ENCODE measurements at places on chromosomes 1 and 21.

- peak; percentile 43 for DNase-seq
These were observed 582 bp downstream of the SLC37A1 start for GRCh38 chr21:42513985-42514882.

- no peak for DNase-seq
These were observed 210.8 kb downstream of the NFIA start for GRCh38 chr1:61293197-61293596.

DNA sequence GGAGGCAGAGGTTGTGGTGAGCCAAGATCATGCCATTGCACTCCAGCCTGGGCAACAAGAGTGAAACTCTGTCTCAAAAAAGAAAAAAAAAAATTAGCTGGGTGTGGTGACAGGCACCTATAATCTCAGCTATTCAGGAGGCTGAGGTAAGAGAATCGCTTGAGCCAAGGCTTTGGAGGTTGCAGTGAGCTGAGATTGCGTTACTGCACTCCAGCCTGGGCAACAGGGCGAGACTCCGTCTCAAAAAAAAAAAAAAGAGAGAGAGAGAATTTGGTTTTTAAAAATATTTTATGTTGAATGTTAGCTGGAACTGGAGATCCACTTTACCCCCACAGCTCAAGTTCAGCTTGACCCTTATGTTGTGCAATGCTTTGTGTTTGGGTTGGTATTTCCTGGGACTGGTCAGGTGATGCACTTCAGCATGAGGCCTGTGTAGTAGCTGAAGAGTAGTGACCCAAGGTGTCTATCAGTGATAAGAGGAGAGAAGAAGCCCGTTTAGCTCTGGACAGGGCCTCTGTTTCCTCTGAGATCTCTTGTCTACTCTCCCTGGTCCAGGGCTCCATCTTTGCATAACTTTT is 36.8 kb upstream of the MACF1 start:
- DNase-seq = no peak

DNA sequence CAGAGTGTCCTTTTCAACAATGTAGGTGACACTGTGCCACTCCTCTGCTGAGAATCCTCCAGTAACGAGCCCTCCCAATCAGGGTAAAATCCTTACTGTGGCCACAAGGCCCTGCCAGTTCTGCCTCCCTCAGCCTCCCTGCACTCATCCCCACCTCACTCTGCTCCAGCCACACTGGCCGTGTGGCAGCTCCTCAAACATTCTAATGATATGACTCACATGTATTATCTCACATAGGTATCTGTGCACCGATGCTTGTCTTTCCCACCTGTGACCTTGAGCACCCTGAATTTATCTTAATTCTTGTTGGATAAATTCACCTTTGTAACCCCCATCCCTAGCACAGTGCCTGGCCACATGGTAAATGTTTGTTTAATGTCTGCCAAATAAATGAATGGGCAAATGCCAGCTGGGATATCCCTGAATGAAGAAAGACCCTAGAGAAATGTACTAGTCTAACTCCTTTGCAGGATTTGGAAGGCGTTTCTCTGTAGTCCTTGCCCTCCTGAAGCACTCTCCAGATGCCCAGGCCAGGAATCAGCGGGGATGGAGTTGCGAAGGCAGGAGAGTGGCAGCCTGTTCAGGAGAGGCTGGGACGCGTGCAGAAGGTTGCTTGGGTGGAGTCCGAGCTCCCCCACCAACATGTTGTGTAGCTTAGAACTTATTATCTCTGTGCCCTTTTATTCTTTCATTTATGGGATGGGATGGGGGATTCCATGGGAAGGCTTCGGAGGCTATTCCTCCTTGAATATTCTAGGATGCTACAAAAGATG is 106.0 kb downstream of the TMEM53 start:
- DNase-seq = no peak

- no peak for DNase-seq
These were observed 29.7 kb downstream of the NPHP4 start for GRCh38 chr1:5962265-5963105.

- no peak for DNase-seq
These were observed 166.8 kb upstream of the FMN2 start for GRCh38 chr1:239924741-239925350.

DNA sequence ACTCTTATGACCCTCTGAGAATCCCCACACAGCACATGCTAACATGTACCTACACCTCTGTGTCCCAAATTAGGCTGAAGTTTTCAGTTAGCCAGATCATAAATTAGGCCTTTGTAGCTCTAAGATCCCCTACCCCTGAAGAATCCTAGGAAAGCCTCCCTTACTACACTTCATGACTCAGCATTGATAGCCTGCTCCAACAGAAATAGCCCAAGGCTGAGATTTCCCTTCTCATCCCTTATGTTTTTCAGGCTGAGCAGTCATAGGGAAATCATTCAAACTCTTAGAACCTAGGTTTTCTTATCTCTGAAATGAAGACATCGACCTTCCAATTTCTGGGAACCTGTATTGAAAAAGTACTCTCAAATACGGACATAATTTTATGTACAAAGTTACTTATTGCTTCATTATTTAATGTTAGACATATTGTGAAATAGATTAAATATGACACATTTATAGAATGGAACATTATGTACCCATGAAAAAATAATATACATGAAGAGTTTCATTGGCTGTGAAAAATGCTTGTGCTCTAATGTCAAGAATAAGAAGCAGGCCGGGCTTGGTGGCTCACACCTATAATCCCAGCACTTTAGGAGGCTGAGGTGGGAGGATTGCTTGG is 122.4 kb upstream of the UBE2U start:
- DNase-seq = no peak

DNA sequence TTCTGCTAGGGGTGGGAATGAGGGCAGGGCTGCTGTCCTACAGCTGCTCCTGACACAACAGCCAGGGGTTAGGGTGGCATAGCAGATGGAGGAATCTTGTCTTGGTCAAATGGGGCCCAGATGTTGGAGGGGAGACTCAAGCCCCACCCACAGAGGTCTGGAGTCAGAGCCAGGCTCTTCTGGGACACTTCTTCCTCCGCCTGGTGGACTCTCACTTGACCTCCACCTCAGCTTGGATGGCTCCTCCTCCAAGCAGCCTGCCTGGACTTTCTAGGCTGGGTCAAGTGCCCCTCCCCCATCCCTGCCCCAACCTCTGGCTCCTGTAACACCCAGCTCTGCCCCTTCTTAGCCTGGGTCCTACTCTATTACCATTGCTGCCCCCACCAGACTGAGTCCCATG is 35.5 kb downstream of the EPHA2 start:
- DNase-seq = no peak

GRCh38 chr1:210801501-210801900 is 332.4 kb downstream of the KCNH1 start:
- no peak for DNase-seq

GRCh38 chr1:71041806-71042205 is 5.8 kb downstream of the PTGER3 start:
- no peak for DNase-seq

DNA sequence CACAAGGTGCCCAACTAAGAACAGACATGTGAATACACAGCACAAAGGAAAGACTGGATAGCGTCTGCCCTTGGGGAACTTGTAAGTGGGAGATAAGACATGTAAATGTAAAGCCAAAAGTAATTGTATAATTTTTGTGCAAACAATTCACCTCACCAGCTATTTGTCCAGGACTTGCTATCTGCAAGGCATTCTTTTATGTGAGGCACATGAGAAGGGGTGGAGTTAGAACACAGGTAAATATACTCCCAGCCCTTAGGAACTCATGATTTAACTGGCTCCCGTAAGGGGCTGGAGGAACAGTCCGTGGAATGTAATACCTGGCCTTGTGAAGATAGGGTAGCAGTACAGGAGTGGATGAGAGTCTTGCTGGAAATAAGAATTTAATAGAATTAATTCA is 61.3 kb downstream of the CDK18 start:
- no peak for DNase-seq

- DNase-seq = no peak
These were observed 163.3 kb downstream of the SLC35F3 start for GRCh38 chr1:234067581-234068337.

DNA sequence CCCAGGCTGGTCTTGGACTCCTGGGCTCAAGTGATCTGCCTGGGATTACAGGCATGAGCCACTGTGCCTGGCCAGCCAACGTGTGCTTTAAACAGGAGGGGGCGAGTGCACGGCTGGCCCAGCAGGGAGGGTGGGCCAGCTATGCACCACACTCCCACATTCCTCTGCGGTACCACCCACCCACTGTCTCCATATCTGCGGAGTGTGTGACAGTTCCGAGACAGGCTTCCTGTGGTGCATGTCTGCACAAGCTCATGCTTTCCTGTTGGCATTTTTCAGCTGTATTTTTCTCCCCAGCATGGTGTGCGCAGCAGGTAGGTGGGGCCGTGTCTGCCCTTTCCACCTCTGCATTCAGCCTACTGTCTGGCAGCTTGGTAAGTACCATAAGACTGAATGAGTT is 183.3 kb downstream of the AJAP1 start:
- no peak for DNase-seq

DNA sequence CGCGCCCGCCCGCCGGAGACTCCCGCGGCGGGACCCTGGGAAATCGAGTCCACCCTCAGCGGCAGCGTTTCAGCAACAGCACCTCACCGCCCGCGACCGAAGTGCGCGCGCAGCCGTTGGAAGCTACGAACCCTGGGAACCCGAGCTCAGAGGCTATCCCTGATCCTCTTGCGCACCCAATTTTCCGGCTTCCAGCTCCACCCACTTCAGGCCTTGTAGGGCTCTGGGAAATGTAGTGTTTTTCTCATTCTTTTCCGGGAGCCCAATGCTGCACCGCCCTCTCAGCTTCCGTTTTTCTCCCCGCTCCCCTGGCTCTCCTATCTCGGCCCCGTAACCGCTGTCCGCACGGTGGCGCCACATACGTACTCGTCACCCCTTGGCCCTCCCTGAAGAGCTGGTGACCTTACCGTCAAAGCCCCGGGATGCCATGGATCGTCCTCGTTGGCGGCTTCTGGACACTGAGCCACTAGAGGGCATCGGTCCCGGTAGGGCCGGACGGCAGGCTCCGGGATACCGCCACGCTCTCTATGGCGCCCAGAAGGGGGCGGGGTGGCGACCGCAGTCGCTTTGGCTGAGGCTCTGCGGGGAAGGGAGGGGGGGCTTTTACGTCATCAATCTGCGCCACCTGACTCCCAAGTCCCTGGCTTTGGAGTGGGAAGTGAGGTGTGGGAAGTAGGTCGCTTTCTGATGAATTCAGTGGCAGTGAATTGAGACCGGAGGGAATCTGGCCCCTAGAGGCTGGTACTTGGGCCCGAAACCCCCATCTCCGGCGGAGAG is at the start of the genes ODR4 and TPR:
ODR4 (plus strand) TSS at position 687 of the 777 bp plus-strand sequence. CDS start 3,948 bp downstream, outside the sequence.
TPR (minus strand) TSS at position 102 of the 777 bp plus-strand sequence. CDS start 225 bp downstream, outside the sequence.
- DNase-seq = peak; percentile 96

GRCh38 chr1:111976332-111976731 is 13.1 kb downstream of the KCND3 start:
- DNase-seq = no peak

DNA sequence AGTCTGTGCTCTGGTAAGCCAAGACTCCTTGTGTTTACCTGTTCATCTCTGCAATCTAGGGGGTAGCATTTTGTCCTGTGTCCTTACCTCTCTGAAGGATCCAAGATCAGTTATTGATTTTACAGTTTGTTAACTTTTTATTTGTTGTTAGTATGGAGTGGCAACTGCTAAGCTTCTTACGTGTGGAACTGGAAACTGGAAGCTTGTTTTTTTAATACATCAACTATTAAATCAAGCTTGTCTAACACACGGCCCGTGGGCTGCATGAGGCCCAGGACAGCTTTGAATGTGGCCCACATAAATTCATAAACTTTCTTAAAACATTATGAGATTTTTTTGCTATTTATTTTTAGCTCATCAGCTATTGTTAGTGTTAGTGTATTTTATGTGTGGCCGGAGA is 29.2 kb upstream of the MPC2 start:
- no peak for DNase-seq

DNA sequence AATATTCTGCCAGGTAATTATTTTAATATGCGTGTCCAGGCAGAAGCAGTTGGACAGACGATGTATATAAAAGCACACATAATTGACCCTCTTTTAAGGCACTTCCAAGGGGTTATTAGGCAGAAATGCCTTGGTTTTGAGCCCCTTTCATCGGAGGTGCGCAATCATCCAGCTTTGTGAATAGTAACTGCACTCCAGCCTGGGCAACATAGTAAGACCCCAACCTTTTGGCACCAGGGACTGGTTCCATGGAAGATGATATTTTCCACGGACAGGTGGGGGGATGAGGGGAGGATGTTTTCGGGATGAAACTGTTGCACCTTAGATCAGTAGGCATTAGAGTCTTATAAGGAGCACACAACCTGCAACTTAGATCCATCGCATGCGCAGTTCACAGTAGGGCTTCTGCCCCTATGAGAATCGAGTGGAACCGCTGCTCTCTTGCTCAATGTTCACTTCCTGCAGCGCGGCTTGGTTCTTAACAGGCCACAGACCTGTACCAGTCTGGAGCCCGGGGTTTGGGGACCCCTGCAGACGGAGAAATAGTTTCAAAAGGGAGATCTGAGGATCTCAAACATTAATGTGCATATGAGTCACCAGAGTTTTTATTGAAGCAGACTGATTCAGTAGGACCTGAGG is 1.8 kb upstream of the MCOLN2 start:
- no peak for DNase-seq

DNA sequence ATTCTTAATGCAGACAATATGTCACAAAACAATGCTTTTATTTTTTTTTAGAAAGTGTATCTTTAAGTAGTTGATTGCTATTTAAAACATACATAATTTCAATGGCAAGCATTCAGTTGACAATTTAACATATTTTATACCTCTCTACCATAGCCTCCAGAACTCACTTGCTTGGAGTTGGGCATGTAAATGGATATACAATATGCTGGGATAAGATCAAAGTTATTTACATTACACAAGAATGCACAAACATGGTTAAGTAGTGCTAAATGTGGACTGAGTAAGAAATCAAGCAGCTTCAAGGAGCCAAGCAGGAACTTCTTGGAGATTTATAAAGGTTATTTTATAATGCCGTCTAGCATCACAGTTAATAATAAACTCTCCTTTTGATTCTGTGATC is 17.0 kb downstream of the CLCA4 start:
- no peak for DNase-seq

DNA sequence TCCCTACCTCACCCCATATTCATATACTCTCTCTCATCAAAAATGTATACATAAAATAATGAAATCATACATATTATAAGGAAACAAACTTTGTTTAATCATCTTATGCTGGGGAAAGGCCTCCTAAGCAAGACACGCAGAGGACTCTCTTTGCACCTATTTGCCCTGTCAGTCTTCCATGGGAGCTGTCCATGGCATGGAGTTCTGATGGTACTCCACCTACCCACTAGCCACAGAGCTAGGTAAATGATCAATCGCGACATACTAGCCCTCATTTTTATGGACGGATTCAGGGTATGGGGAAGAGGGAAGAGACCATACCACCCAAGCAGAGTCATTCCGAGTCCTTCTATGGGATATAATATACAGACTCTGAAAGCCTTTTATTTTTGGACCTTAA is 131.0 kb downstream of the CSMD2 start:
- DNase-seq = no peak

DNA sequence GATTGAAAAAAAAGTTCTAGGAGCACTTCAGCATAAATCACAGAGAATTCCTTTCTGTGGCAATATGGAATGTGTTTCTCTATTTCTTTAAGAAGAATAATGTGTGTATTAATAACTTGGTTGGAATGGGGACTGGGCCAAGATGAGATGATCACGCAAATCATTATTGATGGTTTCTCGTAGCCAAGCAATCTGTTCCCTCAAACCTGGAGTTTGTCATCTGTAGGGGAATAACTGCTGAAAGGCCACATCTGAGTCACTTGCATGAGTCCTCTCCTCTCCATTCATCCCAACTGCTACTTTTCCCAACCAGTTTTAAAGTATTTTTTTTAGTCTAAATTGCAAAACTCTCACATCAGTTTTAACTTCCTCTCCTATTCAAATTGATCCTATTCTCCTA is 480.4 kb downstream of the PLPP3 start:
- DNase-seq = no peak

All from endothelial cell (in vitro differentiated cells).